ENCODE measurements at places on chromosomes 2 and 18.

- no peak for DNase-seq
Measured at GRCh38 chr2:48377646-48378045, 152.3 kb upstream of the STON1 start.

DNA sequence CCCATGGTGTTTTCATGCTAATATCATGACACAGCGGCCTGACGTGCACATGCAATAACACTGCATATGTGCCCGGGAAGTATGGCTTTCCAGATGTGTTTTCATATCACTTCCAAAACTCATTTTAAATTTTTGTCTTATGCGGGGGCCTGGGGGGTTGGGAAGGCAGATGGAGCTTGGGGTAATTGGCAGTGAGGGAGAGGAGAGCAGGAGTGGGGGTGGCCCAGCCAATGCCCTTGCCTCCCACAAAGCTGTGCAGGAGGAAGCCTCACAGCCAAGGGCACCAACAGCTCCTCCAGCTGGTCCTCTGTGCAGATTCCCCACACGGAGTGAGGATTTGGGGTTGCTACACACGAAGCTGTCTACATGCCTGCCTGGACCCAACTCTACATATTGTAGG lies 805.2 kb downstream of the GALR1 start:
- no peak for DNase-seq

- no peak for DNase-seq
Measured at GRCh38 chr2:128595763-128596395, 277.2 kb upstream of the HS6ST1 start.

DNA sequence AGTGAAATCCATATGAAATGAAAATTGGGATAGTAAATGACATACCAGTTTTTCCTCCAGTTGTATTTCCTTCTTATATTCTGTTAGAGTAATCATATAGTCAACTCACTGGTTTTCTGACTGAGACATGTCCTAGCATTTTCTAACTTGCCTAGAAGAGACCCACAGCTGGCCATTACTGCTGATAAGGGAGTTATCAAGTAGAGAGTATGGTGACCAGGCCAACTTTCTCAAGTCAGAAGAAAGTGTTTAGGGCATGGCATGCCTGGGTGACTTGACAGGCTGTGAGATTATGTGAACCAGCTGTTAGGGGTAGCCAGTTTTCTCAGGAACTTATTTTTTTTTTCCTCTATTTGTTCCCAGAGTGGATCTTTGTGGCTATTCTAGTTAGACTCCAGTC lies 81.2 kb downstream of the GPD2 start:
- DNase-seq = no peak

- DNase-seq = no peak
Measured at GRCh38 chr2:118880501-118880900, 33.1 kb upstream of the EN1 start.

DNA sequence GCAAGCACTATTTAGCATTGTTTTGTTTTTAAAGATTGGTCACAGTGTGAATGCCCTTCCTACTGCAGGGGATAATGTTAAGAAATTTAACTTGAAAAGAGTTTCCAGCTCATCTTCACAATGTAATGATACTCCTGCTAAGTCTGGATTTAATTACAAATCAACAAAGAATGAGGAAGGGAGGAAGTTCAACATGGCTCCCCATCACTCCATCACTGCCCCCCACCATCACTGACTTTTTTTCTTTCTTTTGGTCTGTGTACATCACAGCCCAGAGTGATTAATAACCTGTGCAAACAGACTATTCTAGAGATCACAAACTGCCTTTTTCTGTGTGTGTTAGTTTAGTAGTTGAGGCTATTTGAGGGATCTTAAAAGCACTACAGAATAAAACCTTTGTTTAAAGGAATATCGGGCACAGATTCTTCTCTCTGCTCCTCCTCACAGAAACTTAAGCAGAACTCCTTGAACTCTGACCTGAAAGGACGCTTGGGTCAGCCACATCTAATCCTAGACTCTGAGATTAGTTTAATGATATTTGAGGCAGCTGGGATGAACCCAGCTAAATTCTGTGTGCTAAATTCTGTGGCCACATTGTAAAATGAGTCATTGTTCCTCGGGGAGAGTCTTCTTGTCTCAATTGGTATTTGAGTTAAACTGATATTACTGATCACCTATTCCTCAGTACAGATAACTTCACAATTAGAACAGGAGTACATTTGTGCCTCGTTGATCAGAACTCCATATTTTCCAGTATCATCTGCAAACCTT lies 47.8 kb downstream of the SATB2 start:
- DNase-seq = no peak

GRCh38 chr2:68272246-68272994 lies 20.1 kb upstream of the PPP3R1 start:
- DNase-seq = no peak

- no peak for DNase-seq
Measured at GRCh38 chr18:23798824-23799223, 109.6 kb downstream of the LAMA3 start.

GRCh38 chr18:44096016-44096415 lies 584.7 kb upstream of the SETBP1 start:
- DNase-seq = no peak

GRCh38 chr2:195561116-195561921 lies 95.7 kb upstream of the SLC39A10 start:
- no peak for DNase-seq

GRCh38 chr2:214591366-214591765 lies 180.5 kb downstream of the VWC2L start:
- DNase-seq = no peak

GRCh38 chr2:241673189-241673663 lies 13.4 kb downstream of the DTYMK start:
- DNase-seq = no peak

All from D721Med (cell line).